ENCODE measurements at places on chromosomes 5 and 9. TPM values are rescaled to one million over a fixed set of nuclear protein-coding genes. Genes with fewer than 3 reads are reported as not detected.

- no peak for DNase-seq
Observed at GRCh38 chr5:173180331-173180730, 36.0 kb downstream of the BNIP1 start.

DNA sequence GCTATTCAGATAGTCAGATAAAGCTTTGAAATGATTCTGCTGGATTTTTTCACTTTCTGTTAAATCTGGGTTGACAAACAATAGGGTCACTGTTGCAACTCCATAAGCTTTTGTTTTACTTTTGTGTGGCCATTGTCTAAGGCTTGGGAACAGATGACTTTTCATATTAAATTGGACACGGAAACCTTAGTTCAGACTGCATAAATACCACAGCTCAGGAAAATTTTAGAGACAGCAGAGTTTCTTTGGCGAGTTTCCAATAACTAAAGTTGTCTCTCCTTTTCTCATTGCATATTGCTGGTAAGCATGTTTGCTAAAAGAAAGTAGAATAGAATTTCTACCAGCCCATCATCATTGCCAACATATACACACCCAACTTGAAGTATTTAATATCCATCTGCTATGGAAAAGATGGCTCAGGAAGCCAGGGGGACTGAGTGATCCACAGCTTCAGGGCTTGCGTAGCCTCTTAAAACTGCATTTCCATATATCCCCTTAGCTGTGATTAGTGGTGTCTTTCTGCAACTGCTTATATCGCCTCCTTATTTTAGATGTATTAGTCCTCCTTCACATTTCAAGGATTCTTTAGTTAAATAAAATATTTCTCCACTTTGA lies 168.2 kb downstream of the ARHGAP26 start:
- no peak for DNase-seq

GRCh38 chr5:126693806-126694205 lies 83.1 kb upstream of the LMNB1 start:
- no peak for DNase-seq

DNA sequence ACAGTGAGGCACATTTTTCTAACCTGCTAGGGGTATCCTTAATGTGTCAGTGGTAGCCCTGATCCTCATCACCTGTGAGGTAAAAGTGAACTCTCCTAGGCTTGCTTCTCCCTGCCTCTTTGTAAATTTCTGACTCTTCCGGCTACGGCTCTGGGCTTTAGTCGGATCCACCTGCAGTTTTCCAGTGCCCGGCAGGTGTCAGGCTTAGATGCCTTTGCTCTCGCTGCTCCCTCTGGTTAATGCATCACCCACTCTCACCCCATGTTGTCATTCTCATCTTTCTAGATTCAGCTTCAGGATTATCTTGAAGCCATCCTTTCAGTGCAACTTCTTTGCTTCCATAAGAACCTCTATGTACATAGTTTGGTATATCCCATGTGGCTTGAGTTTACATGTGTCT lies 3.6 kb downstream of the CEP78 start:
- peak; percentile 63 for DNase-seq

GRCh38 chr9:106859957-106860720 lies 2.8 kb upstream of the ZNF462 start:
- DNase-seq = no peak

DNA sequence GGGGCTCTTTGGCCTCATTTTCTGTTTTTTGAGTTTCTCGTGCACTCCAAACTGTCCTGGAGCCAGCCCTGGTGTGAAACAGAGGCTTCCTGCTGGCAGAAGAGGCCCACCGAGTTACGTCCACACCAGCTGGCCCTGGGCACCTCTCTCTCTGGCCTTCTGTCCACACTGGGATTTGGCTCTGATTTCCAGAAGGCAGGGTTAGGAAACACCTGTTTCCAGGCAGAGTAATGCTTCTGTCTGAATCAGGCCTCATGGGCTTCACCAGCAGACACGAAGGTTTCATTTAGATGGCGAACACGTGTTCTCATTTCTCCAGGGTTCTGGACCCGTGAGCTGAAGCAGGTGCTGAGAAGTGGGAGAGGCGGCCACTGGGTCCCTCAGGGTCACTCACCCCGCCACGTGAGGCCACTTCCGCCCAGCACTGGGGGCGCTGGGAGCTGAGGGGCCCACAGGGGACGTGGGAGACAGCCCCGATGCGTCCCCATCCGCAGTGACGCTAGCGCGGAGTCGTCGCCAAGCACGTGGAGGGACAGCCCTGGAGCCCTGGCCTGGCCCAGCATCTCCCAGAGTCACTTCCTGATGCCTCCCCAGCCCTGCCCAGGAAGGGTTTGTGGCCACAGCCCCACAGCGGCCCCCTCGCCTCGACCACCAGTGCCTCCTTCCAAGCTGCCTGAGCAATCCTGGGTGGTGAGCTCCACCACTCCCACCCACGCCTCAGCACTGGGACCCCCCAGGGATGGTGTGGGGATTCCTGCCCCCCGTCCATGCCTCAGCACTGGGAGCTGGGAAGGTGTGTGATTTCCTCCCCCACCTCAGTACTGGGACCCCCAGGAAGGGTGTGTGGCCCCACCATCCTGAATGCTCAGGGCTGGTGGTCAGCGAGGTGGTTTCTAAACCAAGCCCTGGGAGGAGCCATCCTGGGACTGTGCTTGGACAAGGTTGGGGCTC lies 4.9 kb upstream of the LRRC14B start:
- DNase-seq = no peak

DNA sequence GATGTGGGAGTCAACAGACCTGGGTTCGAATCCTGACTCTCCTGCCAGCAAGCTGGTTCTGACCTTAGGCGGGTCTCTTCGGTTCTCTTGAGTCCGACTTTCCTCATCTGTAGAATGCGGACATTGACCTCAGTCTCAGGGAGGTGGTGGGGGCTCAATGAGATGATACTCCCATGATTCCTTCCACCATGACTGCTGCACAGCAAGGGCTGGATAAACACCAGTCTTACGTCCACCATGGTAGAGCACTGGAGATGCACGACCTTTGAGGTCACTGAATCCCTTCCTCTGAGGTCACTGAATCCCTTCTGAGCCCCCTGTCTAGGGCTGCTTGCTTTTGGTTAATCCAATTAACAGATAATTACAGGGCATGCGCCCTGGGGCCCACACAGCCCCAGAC lies 12.5 kb upstream of the SMIM23 start:
- DNase-seq = no peak

DNA sequence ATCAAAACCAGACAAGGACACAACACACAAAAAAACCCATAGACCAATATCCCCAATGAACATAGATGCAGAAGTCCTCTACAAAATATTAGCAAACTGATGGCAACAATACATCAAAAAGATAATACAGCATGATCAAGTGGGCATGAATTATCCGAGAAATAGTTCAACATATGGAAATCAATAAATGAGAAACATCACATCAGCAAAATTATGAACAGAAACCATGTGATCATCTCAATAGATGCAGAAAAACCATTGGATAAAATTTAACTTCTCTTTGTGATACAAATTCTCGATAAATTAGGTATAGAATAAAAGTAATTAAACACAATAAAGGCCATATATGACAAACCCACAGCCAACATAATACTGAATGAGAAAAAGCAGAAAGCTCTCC lies 69.6 kb downstream of the C9 start:
- DNase-seq = no peak

DNA sequence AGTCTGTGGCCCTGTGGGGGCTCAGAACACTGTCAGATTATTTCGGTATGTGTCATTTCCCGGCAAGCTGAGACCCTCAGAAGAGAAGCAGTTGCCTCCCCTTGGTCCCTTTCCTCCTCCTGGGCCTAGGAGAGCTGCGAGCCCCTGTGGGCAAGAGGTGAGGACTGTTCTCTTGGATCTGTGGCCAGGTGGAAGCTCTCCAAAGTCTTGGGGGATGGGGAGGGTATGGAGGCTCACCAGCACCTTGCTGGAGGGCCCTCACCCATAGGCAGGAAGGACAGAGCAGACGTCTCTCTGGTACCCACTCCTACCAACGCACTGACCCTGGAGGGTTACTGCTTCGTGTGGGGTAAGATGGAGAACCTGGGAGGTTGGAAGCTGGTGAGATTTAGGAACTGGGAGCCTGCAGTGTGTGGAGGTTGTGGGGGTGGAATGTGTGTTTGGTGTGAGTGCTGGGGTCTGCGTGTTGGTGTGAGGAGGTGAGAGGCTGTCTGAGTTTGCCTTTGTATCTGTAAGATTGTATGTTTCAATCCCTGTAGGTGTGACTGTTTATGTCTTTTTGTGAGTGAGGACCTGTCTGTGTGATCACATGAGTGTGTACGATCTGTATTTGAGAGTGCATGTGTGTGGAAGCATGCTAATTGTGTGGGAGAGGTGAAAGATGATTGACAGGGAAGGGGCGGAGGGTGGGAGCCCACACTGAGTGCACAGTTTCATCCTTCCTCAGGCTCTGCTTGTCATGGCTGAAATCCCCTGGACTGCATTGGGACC lies 52.4 kb upstream of the PSD2 start:
- DNase-seq = no peak

- DNase-seq = no peak
Observed at GRCh38 chr5:673831-674629, 19.1 kb downstream of the TPPP start.

DNA sequence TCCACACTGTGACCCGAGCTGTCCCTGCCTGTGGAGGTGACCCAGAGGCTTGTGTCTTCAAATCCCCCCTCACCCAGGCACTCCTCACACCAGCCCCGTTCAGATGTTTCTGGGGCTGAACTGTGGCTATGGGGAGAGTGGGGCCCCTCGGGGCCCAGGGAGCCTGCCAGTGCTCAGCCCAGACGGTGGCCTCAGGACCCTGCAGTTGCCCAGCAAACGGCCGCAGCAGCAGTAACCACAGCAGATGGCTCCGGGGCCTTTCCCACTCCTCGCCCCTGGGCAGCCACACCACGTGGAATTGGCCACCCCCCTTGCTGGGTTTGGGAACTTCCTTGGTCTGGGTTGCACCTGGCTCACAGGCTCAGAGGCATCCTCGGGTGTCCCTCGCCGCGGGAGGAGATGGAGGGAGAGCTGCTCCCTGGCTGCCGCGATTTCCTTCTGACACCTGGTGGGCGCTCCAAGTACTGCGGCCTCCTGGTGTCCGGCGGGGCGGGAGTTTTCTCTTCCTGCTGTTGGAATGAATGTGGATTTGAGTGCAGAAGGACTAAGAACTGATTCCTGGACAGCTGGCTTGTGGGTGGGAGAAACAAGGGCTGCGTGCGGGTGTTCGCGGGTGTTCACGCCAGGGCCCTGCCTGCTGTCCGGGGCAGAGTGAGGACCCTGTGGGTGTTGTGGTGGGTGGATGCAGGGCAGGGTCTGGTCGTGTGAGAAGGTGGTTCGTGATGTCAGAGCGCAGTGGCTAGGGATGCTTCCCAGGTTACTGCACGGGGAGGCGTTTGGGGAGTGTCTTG lies 97.5 kb downstream of the COL5A1 start:
- DNase-seq = peak; percentile 77

DNA sequence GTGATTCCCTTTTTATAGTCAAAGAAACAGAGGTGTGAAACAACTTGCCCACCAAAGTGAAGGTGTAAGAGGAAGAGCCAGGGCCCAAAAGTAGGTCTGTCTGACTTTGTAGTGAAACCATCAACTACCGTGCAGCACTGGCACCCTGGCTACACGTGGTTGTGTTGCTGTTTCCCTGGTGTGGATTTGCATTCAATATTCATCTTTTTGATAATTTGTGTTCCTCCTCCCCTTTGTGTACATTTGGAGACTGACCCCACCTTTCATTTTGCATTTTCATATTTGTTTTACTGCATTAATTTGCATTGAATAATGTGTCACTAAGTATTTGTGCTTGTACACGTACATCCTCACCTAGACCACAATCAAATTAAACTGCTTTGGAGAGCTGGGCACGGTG lies 873.8 kb upstream of the WWC1 start:
- DNase-seq = no peak

DNA sequence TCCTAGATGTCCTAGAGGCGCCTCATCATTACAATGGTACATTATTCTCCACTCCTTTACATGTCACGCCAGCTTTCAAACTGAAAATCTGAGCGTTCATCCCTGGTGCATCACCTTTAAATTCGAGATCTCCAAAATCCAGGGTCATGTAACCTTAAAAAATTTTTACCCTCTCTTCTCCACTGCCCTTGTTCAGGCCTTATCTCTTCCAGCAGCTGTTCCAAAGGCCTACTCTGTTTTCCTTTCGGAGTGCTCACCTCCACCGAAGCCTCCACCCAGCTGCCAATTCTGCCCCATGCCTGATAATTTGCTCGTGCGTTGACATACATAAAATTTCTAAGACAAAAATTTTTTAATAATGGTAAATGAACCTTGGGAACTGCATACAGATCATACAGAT lies 950 bp upstream of the MSH3 start:
- DNase-seq = no peak

DNA sequence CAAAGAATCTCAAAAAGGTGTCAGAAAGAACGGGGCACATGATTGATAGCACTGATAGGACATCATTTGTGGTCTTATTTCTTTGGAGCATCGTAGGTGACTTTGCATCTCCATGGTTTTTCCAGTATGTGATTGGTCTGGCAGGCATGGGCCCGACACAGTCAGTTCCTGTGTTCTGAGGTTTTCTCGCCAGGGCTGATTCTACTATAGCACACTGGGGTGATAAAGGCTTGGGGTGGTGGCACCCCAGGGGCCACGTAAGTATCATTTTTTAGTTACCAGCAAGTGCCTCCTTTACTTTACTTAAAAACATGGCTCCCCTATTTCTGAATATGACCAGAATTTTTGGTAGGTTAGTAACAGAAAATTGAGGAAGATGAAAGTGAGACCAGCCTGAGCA lies 202.7 kb downstream of the RFK start:
- DNase-seq = no peak

- no peak for DNase-seq
Observed at GRCh38 chr9:114174876-114175771, 19.8 kb downstream of the COL27A1 start.

DNA sequence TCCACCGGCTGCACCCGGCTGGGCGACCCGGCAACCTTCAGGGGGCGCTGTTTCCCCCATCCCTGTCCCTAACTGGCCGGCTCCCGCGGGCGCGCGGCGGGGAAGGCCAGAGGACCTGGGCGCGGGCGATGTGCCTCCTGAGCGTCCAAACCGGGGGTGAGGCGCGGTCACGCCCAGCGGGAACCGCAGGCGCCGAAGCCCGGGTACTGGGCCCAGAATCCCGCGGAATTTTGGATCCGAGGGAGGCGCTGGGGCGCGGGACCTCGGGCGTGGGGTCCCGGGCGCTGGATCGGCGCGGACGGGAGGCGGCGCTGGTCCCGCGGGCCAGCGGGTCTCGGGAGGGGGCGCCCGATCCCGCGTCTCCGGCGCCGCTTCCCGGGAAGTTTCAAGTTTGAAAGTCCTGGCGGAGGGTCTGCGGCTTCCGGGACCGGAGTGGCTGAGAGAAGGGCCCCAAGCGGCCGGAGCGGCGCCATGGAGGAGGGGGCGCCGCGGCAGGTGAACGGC lies at the start of gene PKN3:
Gene PKN3 (plus strand): TSS at position 59 of the 504 bp plus-strand sequence. CDS start 413 bp downstream, at position 472.
- DNase-seq = peak; percentile 97

DNA sequence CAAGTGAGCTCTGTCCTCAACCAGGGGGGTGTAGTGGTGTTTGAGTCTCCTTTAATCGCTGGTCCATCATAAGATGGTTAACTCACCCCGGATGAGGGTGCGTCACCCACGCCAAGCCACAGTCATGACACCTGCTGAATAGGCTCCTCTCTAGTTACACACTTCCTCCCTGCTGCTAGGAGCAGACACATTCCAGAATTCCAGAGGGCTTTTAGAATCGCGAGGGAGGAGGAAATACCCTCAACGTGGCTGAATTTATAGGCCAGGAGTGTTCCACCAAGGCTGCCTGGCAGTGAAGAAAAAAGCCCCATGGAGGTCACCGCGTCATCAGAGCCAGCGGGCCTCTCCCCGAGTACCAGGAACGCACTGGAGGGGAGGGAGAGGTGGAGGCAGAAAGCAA lies 5.1 kb downstream of the GLRX start:
- peak; percentile 65 for DNase-seq

QRFP gene
- total RNA-seq = not detected

DBH gene
- total RNA-seq = not detected

RETREG1 gene
- total RNA-seq = 21.5 TPM

CBY3 gene
- 0.63 TPM for total RNA-seq

PCDHA3 gene
- total RNA-seq = not detected

BTNL8 gene
- not detected for total RNA-seq

Measured in activated CD4-positive, alpha-beta T cell treated with anti-CD3 and anti-CD28 coated beads, Interleukin-2, amount 10 ng/mL, durations not matched to agents 24 days and 14 days (primary cell).